NCI-H226 (cell line): ENCODE measurements at places on chromosomes 16 and 17.

GRCh38 chr16:69089091-69089910 is 16.2 kb upstream of the HAS3 start:
- DNase-seq = no peak

GRCh38 chr17:57902800-57903759 is 52.1 kb downstream of the CUEDC1 start:
- peak; percentile 87 for DNase-seq

DNA sequence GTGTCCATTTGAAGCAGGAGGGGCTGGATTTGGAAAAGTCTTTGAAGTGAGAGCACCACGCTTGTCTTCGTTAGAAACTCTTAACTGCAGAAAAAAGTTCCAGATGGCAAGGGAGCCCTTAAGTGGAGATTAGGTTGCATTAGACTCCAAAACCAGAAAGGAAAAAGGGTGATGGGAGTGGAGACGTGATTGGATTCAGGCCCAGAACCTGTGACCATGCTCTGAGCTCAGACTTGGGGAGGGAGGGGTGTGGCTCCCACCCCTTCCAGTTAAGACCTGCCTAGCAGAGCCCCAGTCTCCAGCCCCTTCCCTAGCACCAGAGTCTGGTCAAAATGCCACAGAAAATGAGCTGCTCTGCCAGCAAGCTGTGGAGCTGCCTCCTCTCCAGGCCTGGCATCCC is 6.4 kb upstream of the LGALS9 start:
- no peak for DNase-seq

DNA sequence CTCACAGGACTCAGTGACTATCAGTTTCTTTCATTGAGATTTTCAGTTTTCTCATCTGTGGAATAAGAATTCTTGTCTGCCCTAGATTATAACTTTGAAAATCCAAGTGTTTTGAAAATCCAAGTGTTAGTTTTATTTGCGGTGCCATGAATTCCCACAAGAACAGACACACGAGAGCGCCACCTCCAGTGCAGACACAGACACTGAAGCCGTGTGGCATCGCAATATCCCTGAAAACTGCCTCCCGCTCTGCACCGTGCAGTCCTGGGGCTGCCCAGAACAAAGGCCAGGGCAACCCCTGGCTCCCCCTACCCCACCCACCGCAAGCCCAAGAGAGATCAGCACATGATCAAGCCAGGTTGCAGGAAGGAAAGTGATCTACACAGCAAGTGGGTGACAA is 229.5 kb upstream of the ASIC2 start:
- DNase-seq = no peak

GRCh38 chr16:52825892-52826291 is 226.8 kb downstream of the CHD9NB start:
- no peak for DNase-seq

GRCh38 chr16:11353158-11353557 is 7.9 kb downstream of the RMI2 start:
- no peak for DNase-seq

DNA sequence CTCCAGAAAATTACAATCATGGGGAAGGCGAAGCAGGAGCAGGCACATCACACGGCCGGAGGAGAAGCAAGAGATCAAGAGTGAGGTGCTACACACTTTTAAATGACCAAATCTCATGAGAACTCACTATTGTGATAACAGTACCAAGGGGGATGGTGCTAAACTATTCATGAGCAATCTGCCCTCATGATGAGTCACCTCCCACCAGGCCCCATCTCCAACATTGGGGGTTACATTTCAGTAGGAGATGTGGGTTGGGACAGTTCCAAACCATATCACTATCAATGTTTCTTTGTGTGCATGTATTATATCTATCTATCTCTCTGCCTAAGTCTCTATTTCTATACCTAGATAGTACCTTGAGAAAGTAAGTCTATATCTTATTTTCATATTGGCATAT is 724.8 kb downstream of the CDH11 start:
- peak; percentile 79 for DNase-seq

DNA sequence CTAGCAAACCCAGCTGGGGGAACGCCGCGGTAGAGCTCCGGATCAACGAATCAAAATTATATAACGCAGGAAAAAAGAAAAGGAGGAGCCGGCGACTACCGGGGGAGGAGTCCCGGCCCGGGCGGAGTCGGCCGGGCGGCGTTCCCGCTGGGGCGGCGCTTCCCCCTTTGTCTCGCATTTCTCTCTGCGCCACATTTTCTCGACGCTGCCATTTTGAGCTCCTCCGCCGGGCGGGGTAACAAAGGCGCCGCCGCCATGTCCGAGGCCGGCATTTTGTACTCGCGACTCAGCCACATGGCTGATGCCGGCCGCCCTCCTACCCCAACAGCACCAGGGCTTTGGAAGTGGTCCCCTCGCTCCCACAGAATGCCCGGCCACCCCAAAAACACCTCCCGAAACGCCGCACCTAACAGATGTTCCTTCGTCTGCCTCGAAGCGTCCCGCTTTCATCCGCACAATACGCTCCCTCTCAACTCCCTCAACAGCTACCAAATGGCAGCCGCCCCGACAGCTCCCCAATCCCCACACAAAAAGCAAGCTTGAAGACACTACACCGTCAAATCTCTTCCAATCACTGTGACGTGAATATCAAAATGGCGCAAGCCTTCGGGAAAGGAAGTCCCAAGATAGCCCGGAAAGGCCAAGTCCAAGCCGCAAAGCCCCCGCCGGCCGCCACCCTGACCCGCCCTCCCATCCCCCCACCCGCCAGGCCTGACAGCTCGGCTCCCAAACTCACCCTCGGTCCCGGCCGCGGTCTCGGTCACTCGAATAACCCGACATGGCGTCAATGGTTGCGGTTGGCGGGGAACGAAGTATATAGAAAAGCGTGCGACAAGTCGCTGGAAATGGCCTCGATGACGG is 519 bp downstream of the DDX5 start:
- peak; percentile 68 for DNase-seq

GRCh38 chr17:50908860-50909764 is 43.0 kb upstream of the TOB1 start:
- DNase-seq = no peak

- no peak for DNase-seq
Measured at GRCh38 chr17:76232342-76232741, 8.0 kb downstream of the RNF157 start.
